ENCODE measurements at places on chromosomes 11 and 22.

- no peak for DNase-seq
Measured at GRCh38 chr22:47605441-47605840, 843.0 kb downstream of the TBC1D22A start.

- DNase-seq: no peak
Measured at GRCh38 chr11:2747248-2748027, 47.6 kb upstream of the KCNQ1OT1 start.

GRCh38 chr22:18012531-18012930, 11.8 kb downstream of the MICAL3 start:
- DNase-seq: no peak

GRCh38 chr11:372809-373715, 3.8 kb downstream of the B4GALNT4 start:
- no peak for DNase-seq

GRCh38 chr11:37449146-37449545, 851.1 kb upstream of the RAG2 start:
- DNase-seq: no peak

- no peak for DNase-seq
Measured at GRCh38 chr22:42511401-42511891, 8.2 kb downstream of the RRP7A start.

DNA sequence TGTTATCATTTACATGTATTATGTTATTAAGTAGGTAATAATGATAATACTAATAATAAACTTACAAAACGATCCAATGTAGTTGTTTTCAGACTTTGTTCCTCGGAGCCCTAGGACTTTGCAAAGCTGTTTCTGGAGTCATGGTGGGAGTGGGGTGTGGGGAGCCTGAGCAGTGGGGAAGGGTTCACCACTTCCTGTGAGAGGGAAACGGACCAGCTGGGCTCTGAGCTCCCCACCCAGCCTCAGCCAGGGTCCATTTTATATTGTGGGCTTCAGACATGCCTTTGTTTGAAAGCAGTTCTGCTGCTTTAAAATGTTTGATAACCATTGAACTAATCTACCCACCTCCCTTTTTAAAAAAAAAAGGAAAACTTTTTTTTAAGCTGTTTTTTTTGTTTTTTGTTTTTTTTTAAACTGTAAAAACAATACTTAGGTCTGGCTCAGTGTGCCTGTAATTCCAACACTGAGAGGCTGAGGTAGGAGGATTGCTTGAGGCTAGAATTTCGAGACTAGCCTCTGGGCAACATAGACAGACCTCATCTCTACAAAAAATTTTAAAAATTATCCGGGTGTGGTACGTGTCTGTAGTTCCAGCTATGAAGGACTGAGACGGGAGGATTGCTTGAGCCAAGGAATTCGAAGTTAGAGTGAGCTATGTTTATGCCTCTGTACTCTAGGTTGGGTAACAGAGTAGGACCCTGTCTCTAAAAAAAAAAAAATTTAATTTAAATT, 7.0 kb downstream of the SERPING1 start:
- DNase-seq: no peak

- DNase-seq: no peak
Measured at GRCh38 chr11:71120471-71120896, 131.9 kb downstream of the SHANK2 start.

DNA sequence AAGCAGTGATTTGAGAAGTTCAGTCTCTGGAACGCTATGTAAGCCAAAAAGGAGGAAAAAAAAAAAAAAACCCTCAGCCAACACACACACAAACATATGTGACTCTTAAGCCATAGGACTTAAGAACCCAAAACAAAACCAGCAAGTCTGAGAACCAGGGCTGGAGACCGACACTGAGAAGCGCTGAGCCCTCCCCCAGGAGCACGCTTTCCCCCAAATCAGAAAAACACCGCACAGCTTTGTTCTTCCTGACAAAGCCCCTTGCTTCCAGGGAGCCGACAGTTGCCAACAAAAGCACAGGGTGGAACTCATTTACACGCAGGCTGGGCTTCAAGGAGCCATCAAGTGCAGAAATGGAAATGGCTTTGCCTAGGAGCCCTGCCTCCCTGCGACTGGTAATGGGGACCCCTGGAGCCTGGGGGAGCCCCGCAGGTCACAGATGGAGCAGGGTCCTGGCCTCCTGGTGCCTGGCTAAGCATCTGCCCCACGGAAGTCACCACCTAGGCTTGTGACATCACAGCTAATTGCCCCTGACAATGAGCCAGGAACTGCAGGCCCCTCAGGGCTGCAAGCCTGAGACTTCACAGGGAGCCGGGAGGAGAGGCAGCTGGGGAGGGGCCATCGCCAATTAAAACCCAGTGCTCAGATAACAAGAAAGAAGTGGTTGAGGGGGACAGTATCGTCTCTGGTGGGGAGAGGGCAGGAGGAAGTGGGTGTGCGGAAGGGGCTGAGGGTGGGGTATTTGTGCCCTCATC, 66.9 kb downstream of the NFAM1 start:
- no peak for DNase-seq

- DNase-seq: no peak
Measured at GRCh38 chr11:130476200-130476921, 27.9 kb downstream of the ADAMTS15 start.

- DNase-seq: no peak
Measured at GRCh38 chr11:72921028-72921716, 107.0 kb downstream of the ATG16L2 start.

DNA sequence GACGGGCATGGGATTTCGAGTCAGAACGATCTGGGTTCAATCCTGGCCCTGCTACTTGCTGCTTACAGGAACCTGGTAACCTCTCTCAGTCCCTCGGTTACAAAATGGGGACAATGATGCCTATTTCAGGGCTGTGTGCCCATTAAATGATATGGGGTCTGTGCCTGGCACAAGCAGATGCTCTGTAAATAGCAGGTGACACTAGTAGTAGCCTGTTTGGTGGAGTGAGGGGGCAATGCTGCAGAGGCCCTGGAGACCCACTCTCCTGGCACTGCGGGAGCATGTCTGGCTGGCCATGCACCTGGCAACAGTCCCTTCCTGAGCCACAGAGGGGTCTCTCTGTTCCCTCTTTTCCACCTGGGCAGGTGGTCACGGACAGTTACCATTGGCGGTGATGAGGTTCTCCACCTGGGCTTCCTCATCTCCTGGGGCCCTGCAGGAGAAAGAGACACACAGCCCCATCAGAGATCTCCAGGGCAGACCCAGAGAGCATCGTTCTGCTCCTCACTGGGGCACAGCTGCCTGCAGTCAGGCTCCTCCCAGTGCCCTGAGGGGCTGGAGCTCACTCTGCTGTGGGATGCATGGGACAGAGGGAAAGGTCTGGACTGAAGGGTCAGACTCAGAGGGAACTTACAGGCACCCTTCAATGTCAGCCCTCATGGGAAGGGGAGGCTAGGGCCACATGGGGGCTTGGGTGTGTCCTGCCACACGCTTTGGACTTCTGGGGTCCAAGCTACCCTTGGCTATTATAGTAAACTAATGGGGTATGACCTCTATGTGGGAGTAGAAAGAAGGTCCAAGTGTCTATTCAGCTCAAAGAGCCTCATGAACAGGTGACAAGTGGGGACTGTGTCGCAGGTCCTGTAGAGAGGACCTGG, 15.6 kb upstream of the FXYD2 start:
- no peak for DNase-seq

DNA sequence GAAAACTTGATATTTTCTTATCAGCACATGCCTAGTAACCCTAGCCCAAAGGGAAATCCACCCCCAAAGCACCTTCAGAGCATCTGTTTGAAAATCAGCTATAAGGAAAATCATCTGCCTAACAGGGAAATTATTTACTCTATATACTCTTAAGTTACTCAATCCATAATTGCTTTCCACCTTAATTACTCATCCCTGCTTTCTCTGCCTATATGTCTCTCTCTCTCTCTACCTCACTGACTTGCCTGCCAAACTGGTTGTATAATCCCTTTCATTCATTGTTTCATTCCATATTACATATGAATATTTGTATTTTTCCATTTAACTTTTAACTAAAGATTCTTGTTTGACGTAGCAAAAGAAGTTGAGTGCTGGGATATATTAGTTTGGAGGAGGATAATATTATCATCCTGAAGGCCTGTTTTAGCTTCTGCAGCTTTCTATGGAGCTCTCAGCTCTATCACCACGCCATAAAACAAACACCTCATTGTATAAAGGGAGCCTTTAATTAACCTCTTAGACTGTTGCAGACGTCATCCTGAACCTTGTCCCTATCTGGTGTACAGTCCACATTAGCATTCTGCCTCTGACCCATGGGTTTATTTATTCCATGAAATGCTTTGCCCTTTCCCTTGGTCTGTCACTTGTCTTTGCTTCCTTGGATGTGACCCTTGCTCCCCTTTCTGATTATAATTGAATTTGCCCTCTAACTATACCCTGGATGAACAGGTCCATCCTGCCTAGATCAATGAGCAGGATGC, 98.9 kb downstream of the INSC start:
- no peak for DNase-seq

DNA sequence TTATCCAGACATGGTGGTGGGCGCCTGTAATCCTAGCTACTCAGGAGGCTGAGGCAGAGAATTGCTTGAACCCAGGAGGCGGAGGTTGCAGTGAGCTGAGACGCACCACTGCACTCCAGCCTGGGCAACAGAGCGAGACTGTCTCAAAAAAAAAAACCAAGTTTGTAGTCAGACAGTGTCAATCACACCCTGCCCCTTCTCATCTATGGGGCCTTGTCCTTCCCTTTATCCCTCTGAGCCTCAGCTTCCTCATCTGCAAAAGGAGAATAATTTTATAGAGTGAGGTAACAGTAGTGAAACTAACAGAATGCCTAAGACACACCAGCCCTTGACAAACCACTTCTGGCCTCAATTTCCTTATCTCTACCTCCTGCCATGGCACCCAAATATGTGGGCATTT, 10.7 kb downstream of the BCL9L start:
- no peak for DNase-seq

DNA sequence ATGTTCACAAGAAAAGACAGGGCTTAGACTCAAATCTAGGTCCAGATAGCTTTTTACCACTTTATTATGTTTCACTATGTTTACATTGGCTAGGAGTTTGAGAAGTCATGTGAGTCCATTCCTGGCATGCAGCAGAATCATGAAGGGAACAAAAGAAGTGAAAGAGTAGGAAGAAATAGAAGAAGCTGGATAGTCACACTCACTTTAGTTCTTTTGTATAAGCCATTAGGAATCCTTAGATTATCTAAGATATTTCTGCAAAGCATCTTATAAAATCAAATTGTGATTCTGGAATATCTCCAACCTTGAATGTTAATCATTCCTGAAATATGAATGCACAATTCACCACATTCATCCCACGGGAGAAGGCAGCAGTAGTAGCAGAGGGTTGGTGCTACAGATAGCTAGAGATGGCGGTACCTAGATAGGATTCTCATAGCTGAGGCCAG, 31.9 kb downstream of the MAML2 start:
- no peak for DNase-seq

DNA sequence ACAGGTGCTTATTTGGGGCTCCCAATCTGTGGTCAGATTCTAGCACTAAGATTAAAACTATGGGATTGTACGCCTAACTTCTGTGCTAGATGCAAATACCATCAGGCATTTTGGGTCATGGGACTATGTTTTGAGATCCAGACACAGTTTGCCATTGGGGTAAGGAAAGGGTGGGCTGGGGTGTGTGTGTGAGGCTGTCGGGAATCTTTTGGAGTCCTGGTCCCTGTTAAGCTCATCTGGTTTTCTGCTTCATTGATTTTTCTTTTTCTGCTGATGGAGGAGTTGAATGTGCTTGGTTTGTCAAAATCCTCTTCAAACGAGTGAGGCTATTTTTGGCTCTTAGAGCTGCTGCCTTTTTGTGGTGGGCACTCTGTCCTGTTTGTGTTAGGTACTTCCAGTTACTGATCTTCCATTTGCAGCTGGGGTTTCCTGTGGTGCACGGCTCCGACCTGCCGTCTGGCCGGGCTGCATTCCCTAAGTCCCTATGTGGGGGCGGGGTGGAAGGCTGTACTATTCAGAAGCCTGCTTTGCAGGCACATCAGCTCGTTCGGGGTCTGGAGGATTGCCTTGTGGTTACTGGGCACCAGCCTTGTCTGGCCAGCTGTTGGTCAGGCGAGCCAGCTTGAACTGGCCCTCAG, 2.9 kb downstream of the BCR start:
- DNase-seq: no peak

DNA sequence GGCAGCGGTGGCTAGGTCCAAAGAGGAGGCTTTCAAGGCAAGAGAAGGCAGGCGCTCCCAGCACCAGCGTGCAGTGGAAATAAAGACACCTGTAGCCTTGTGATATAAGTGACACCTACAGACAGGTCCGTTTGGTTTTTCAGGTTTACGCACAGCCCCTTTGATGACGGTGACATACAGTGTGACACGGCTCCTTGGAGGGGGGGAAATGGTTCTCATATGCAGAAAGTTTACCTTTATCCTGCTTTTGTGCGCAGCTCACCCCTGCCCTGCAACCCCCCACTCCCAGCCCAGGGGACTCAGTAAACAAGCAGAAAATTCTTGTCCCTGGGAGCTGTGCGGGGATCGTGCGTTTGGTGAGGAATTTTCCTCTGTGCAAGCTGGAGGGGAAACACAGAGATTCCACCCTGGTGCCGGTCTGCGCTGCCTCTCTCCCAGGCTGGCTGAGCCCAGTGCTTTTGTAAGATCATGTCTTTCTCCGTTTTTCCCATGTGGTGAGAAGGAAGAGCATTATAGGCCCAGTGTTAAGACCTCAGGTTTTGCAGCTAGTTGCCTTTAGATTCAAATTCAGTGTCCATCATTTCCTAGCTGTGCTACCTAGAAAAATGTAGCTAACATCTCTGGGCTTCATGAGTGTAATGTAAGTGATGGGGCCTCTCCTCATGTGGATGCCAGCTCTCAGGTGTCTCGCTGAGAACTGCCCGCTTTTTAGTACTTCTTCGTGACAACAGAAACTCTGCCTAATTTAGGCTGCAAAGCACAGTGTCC, at the start of gene ELF5:
ELF5 (minus strand) TSS at position 113 of the 768 bp plus-strand sequence. CDS start 8,045 bp downstream, outside the sequence.
- DNase-seq: no peak

DNA sequence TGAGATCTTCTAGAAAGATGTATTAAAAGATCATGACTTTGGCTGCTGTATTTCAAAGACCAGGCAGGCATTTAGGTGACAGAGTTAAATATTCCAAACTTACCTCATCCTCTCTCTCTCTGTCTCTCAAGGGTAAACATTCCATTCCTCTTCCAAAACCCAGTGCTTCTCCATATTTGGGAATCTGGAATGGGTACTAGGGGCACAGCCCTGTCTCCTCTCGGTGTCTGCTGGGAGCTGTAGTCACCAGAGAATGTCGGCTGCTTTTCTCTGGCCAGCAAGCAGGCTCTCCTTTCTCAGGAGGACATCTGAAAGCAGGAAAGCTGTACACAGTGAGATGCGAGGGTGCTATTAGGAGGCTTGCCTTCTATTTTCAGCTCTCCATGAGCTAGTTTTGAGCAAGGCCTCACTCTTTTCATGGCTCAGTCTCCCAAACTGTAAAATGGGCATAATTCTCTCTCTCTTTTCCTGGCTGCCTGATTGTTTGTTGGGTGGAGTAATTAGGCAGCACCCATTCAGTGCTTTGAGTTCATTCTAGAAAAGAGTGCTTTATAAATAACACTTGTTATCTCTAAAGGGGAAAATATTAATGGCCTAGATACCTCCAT, 9.3 kb upstream of the PEX26 start:
- DNase-seq: no peak

- peak; percentile 83 for DNase-seq
Measured at GRCh38 chr22:38398609-38399461, 56.2 kb downstream of the KCNJ4 start.

GRCh38 chr11:15692739-15693138, 578.0 kb downstream of the INSC start:
- no peak for DNase-seq

GRCh38 chr11:130085671-130086290, 16.1 kb downstream of the APLP2 start:
- DNase-seq: no peak
